ENCODE measurements at places on chromosomes 5 and 9.

DNA sequence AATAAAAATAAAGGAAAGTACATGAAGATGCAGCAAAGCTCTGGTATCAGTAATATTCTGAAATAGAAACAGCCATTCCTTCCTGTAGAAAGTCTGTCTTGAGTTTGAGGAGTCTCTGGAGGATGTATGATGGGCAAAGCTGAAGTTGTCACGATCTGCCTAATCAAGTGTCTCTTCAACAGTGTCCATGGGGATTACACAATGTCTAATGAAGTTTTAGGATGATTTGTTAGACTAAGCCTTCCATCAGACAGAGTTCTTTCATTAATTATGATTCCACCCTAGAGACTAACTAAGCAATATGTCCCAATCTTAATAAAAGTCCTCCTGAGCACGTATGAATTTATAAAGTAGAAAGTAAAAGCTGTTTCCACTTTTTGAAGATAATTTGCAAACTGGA, 26.9 kb downstream of the PDE4D start:
- no peak for DNase-seq

GRCh38 chr5:175922192-175922885, 45.8 kb downstream of the THOC3 start:
- no peak for DNase-seq

- DNase-seq, result no peak
Measured at GRCh38 chr5:77812926-77813589, 36.9 kb upstream of the TBCA start.

- no peak for DNase-seq
Measured at GRCh38 chr5:157263496-157264090, 2.3 kb upstream of the CYFIP2 start.

- DNase-seq, result no peak
Measured at GRCh38 chr9:93065135-93065720, 6.7 kb downstream of the SUSD3 start.

GRCh38 chr5:168647083-168647482, 67.9 kb upstream of the PANK3 start:
- DNase-seq, result no peak

- no peak for DNase-seq
Measured at GRCh38 chr9:6896562-6896961, 138.8 kb downstream of the KDM4C start.

All from cortex of kidney (tissue), 1 donor.